T-helper 2 cell (primary cell): ENCODE measurements at places on chromosomes 6 and 20.
A peak's percentile ranks its signal among the peaks of the same experiment; 100 is the strongest.

DNA sequence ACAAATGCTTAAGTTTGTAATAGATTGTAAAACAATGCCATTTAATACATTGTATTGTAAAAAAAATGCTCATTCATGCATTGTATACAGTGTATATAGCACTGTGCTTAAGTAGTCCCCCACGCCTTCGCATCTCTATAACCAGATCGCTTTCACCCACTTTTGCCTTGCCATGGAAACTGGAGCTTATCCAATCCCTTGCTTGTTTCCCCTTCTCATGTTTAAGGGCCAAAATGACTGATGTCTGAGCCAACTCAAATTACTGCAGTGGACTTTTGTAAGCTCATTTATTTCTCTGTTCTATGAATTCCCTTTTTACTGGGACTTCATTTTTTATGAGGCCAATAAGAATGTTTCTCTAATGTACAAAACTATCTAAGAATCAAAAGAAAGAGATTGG is 730.9 kb upstream of the GJE1 start:
- DNase-seq, result no peak

DNA sequence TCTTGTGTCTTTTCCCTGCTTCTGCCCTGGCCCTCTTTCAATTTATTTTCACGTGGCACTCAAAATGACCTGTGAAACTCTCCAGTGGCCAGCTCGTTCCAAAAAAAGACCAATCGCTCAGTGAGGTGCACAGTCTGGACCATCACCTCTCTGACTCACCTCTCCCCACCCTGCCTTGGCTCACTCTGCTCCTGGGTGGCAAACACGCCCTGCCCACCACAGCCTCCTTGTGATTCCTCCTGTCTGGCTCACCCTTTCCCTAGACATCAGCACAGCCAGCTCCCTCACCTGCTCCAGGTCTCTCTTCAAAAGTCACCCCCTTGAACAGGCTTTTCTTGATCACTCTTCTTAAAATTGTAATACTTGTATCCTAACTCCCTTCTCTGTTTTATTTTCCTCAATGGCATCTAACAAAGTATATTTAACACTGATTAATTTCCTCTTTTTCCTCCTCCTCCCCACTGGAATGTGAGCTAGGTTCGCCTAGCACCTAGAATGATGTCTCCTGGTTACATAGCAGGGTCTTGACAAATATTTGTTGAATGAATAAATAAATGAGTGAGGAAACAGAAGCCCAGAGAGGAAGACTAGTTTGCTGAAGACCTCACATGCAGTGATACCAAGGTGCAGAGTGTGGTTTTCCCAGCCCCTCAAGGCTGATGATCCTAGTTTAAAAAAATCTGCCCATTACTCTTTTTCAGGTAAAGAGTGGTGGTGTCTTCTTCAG is 109.0 kb downstream of the GJA10 start:
- DNase-seq, result no peak

DNA sequence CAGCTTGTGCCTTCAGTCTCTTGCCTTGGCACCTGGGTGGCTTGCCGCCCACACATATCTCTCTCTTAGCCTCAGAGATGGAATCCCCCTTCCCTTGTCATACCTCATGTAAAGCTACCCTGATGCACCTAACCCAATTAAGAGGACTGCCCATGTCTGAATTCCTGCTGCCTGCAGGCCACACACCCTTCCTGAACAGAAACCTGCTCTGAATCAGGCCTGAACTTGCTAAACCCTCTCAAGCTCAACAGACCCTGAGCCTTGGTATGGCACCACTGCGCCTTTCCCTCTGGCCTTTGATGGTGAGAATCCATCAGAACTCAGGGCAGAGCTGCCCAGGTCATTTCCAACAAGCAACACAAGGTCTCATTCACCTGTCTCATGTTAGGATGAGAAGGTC is 5.2 kb downstream of the RAET1G start:
- no peak for DNase-seq

GRCh38 chr20:3181270-3181669 is 7.9 kb upstream of the LZTS3 start:
- no peak for DNase-seq

- no peak for DNase-seq
Observed at GRCh38 chr6:70395301-70395672, 18.0 kb upstream of the FAM135A start.

DNA sequence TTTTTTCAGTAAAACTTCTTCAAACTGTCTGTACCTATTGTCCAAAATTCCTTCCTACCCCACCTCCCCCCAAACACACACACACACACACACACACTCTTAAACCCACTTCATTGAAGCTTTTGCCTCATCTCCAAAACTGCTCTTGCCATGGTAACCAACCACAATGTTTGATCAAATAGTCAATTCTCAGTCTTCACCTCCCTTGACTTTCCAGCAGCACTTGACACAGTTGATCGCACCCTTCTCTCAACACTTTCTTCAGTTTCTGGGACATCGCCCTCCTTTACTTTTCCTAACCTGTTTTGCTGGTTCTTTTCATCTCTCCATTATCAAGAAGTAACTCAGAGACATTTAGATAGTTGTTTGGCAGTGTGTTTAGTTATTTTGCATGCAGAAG is 71.5 kb upstream of the COL21A1 start:
- DNase-seq, result no peak

GRCh38 chr6:811191-811590 is 118.3 kb upstream of the EXOC2 start:
- no peak for DNase-seq

DNA sequence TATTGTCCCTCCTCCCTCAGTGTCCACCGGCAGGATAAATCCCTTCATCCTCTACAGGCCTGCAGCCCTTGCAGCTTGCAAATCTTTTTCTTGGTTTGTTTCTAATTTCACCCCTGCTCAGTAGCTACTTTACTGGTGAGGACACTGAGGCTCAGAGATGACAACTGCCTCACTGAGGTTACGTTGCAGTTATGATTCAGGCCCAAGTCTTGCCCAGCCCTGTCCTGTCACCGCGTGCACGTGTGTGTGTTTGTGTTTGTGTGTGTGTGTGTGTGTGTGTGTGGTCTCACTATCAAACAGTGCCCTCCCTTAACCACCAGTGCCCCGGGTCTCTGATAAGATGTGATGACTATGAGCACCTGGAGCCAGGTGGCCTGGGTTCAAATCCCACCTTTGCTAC is 21.1 kb downstream of the FAM110A start:
- no peak for DNase-seq

DNA sequence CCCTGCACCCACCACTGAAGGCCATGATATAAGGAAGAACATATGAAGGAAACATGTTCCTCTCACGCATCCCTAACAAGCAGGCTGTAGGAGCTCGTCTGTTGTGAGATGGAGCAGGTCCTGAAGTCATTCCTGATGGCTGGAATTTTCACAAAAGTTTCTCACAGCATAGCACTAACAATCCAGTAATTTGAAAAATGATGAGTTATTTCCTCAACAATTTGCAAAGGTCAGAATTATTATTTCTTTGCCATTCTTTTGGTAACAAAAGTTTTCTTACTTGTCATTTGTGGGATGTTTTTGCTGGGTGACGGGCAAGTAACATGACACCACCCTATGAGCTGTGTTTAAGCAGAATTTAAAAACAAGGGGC is 27.6 kb upstream of the FRMD1 start:
- DNase-seq, result no peak

DNA sequence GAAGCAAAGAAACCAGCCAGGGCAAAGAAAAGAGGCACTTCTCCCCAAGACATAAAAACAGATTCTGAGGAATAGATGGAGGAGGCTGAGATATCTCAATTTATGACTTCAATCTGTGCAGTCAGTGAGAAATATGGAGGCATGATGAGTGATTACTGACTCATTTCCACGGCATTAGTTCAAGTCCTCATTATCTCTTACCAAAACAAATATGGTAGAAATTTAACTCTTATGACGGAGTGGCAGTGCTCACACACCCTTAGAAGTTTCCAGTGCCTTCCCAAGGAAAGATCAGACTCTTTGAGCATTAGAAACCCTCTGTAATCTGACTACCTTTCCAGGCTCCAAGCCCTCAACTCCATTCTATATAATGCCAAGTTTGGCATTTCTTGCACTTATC is 364.1 kb downstream of the ARHGAP18 start:
- DNase-seq, result no peak

- DNase-seq, result no peak
Observed at GRCh38 chr6:110703906-110704594, 111.2 kb downstream of the CDK19 start.

GRCh38 chr6:107635057-107635515 is 145.2 kb downstream of the SOBP start:
- no peak for DNase-seq

GRCh38 chr6:48401016-48401415 is 290.0 kb upstream of the PTCHD4 start:
- no peak for DNase-seq

GRCh38 chr6:31621991-31622390 is 1.5 kb downstream of the PRRC2A start:
- DNase-seq, result no peak

- no peak for DNase-seq
Observed at GRCh38 chr6:133097208-133097607, 143.9 kb upstream of the EYA4 start.

GRCh38 chr20:953742-954141 is 37.6 kb upstream of the ANGPT4 start:
- DNase-seq, result no peak

GRCh38 chr6:14108571-14109410 is 8.8 kb upstream of the CD83 start:
- peak; percentile 28 for DNase-seq

GRCh38 chr6:951399-952181 is 258.7 kb upstream of the EXOC2 start:
- DNase-seq, result no peak

DNA sequence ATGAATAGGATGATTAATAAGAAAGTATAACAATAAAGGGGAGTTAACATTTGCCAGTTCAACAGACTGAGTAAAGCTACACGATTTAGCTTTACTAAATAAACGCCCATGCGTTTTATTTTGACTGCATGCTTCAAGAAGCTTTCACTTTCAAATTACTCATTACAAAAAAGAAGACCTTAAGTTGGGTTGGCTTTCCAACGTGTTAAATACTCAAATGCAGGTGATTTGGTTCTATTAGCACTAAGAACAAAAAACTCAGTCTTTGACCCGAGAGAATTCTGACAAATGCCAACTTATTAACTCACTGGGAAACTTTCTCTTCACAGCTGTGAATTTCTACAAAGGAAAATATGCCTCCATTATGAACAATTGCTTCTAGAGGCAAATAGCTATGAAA is 24.8 kb downstream of the RNF146 start:
- no peak for DNase-seq

DNA sequence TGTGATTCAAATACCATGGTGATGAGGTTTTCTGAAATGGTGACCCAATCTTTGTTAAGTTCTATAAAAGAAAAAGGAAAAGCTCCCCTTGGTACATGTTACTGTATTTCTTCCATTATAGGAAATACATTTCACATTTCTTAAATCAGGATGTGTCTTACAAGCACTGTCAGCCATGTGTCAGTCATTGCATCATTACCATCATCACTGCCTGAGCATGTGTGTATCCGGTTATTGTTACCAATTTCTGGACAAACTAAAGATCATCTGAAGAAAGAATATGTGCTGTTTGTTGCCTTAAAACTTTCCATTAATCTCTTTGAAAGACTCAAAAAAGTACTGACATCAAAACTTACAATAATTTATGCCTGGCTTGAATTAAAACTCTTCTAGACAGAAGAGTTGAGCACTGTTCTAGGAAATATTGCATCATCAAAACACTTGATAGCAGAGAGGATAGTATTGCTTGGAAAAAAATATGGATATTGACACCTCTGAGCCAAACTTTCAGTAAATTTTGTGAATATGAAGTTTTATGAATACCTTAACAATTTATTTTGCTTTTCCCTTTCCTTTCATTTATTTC is 7.1 kb upstream of the TSPYL1 start:
- DNase-seq, result no peak

GRCh38 chr6:25448965-25449538 is 169.9 kb downstream of the CARMIL1 start:
- DNase-seq, result no peak

- no peak for DNase-seq
Observed at GRCh38 chr20:4147319-4147718, 132.0 kb upstream of the RNF24 start.

- no peak for DNase-seq
Observed at GRCh38 chr6:56849896-56850295, 105.0 kb upstream of the BEND6 start.
